ENCODE measurements at places on chromosomes 3 and 15.

GRCh38 chr3:193704431-193704830, 111.4 kb downstream of the OPA1 start:
- DNase-seq = no peak

DNA sequence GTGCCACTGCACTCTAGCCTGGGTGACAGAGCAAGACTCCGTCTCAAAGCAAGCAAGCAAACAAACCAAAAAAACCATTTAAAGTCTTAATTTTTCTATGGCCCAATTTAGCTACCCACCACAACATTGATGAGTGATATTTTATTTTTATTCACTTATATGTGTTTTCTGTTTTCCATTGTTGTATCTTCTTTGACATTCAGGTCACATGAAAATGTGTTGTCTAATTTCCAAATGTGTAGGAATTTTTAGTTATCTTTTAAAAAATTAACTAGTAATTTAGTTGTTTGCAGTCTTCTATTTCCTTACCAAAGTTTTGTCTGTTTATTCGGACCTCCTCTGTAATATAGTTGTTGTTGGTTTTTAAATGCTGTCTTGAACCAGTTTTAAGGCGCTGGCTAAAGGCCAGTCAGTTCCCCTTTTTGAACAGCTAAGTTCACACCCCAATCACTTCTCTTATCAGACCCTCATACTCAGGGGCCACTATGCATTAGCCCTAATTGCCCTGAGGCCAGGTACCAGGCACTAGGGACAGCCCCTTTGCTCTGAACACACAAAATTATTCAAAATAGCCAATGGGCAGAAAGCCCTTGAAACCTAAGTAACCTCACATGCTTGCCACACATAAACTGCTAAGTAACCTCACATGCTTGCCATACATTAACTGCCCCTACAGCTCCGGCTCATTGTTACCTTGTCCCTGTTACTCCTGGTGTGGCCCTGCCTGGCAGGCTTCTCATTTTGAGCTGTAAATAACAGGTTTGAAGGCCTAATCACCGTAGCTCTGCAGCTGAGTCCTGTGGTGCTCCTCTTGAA, 4.3 kb upstream of the CCR4 start:
- no peak for DNase-seq

GRCh38 chr3:72702390-72702789, 145.9 kb downstream of the SHQ1 start:
- no peak for DNase-seq

GRCh38 chr3:42169579-42170120, 78.5 kb downstream of the TRAK1 start:
- DNase-seq = no peak

DNA sequence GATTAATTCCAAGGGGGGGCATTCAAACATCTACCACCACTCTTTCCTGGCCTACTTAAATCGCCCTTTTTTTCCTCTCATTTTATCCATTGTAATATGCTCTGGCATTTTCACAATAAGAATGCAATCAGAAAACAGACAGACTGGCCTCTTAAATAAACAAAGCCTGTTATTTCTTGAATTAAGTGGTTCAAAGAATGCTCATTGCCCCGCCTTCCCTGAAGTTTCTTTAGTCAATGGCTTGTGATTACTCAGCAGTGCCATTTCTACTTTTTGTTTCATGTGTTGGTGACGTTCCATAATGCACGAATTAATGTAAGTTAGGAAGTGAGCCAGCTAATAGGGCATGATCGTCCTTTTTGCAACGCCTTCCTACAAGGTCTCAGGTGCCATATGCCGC, 68.0 kb downstream of the FBN1 start:
- DNase-seq = peak; percentile 21

DNA sequence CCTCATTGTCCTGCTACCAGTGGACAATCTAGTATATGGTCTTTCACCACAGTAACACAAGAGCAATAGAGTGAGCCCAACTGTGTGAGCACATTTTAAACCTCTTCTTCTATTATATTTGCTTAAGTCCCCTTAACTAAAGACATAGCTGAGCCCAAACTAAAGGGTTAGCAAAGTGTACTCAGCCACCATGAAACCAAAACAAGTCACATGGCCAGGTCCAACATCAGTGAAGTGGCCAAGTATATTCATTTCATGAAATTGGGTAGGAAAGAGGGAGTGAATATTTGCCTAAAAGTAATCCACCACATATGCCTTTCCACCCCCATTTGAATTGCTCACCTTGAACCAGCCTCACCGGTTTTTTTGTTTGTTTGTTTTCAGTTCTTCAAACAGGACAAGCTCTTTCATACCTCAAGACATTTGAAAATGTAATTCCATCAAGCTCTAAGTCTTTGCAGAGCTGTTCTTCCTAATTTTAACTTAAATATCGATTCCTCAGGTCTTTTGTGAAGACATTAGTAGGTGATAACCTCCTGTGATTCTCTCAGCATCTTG, 327.0 kb upstream of the SEMA6D start:
- no peak for DNase-seq

DNA sequence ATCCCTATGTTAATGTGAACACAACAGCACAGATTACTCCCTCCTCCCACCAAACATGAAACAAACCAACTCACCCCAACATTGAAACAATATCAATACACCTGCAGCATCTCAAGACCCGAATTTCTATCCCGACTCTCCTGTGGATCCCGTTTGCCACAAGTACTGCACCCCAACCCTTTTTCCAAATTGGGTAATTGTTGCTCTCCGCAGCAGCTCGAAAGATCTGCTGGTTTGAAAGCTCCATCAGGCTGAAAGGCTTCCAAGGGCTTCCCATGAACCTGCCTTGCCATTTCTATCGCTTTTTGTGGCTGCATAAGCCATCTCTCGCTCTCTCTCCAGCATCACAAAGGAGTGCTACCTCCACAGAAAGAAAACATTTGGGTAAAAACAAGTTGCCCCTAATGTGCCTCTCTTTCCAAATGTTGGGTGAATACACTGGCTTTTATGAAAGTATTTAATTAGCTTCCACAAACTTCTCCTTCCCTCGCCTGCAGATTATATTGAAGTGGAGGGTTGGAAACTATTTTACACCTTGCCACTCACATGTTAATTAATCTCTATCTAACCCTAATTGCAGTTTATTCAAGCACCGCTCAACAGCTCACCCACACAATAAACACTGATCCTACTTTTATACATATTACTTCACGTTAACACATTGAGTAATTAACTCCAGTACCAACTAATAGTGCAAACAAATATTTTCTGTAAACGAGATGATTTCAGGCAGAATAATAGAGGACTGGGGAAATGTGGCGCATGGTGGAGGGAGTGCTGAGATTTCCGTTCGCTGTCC, 2.5 kb upstream of the FEZF2 start:
- no peak for DNase-seq

- DNase-seq = no peak
Observed at GRCh38 chr3:138975351-138975750, 28.3 kb downstream of the FOXL2NB start.

Measured in spinal cord (tissue), 10 donors.